ENCODE measurements at places on chromosomes 1 and 21. TPM values are rescaled to one million over a fixed set of nuclear protein-coding genes. Genes with fewer than 3 reads are reported as not detected.
A peak's percentile ranks its signal among the peaks of the same experiment; 100 is the strongest.

OR4F29 gene
- not detected for total RNA-seq

OPRD1 gene
- total RNA-seq = 0.17 TPM

NCF2 gene
- 26.0 TPM for total RNA-seq

DNA sequence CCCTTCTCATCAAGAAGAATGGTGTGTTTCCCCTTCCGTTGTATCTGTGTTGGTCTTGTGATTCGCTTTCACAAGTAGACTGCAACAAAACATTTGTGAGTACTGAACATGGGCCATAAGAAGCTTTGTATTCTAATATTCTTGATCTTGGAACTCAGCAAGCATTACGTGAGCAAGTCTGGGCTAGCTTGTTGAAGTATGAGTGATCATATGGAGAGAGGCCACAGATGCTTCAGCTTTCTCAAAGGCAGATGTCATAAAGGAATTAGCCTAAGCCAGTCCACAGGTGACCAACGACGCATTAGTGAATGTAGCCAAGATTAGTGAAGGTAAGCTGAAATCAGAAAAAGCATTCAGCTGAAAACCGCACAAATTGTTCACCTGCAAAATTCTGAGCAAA is 609.6 kb upstream of the NEGR1 start:
- DNase-seq = no peak

GRCh38 chr21:34889676-34890469 is 159.2 kb downstream of the RUNX1 start:
- DNase-seq = peak; percentile 91

DNA sequence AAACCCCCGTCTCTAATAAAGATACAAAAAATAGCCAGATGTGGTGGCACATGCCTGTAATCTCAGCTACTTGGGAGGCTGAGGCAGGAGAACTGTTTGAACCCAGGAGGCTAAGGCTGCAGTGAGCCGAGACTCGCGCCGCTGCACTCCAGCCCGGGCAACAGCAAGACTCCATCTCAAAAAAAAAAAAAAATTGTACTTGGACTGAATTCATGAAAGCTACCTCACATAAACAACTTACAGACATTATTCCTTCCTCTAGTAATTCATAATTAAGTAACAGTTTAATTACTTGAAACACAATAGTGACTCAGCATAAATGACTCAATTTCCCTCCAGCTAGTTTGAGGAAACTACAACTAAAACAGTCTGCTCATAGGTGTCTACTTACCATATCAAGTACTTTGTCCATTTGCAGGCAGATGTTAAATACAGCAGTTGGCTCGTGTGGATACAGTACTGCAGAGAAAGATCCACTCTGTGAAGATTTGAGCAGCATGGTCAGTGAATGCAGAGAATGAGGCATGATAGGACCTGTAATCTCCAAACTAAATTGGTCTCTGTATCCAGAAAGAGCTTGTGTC is 9.4 kb downstream of the DONSON start:
- DNase-seq = no peak

GRCh38 chr1:54681358-54681757 is 34.3 kb upstream of the TTC4 start:
- DNase-seq = no peak

DNA sequence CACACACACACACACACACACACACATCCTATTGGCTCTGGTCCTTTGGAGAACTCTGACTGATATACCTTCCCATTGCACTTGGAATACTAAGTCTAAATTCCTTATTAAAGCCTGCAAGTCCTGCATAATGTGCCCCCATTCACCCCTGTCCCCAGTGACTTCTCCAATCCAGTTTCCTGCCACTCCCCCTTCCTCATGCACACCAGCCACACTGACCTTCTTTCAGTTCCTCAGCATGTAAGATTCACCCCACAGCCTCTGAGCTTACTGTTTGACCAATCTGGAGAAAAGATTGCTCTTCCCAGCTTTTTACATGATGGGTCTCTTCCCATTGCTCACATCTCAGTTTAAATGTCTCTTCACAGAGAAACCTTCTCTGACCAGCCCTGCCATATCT is 146.6 kb downstream of the TBX15 start:
- DNase-seq = no peak

- no peak for DNase-seq
These were observed 507.8 kb upstream of the USP24 start for GRCh38 chr1:55723001-55723400.

DNA sequence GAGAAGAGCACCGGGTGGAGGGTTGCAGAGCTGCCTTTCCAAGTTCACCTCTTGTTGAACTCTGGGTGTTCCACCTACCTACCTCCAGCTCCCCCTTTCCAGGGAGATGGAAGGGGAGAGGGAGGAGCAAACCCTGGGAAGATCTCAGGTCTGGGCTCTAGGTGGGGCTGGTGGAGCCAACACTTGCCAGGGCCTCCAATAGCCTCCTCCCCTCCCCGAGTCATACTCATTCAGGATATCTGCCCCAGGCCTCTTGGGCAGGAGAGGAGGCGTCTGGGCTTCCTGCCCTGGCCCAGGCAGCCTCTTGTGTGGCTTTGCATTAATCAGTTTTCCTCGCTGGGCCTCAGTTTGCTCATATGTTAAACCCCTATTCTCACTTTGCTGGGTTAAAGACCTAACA is 13.4 kb downstream of the RAP1GAP start:
- DNase-seq = no peak

GRCh38 chr1:18641005-18641941 is 10.6 kb downstream of the PAX7 start:
- no peak for DNase-seq

- DNase-seq = no peak
These were observed 9.7 kb downstream of the DESI2 start for GRCh38 chr1:244662599-244662998.

DNA sequence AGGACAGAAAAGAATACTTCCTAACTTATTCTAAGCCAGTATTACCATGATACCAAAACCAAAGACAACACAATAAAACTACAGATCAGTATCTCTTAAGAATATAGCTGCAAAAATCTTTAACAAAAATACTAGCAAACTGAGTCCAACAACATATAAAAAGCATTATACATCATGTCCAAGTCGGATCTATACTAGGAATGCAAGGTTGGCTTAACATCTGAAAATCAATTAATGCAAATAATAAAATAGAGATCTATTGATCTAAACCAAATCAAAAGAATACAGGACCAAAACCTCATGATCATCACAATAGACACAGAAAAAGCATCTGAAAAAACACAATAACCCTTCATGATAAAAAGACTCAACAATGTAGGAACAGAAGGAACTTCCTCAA is 18.9 kb downstream of the TAF1A start:
- no peak for DNase-seq

- DNase-seq = no peak
These were observed 92.8 kb downstream of the CD247 start for GRCh38 chr1:167425482-167425881.

- no peak for DNase-seq
These were observed 26.4 kb downstream of the LHX4 start for GRCh38 chr1:180256341-180257027.

GRCh38 chr1:12113433-12114339 is 50.6 kb downstream of the TNFRSF8 start:
- DNase-seq = no peak

GRCh38 chr1:119912963-119913362 is 16.6 kb upstream of the ADAM30 start:
- DNase-seq = peak; percentile 17

GRCh38 chr1:110003747-110004428 is 19.3 kb downstream of the AHCYL1 start:
- no peak for DNase-seq

DNA sequence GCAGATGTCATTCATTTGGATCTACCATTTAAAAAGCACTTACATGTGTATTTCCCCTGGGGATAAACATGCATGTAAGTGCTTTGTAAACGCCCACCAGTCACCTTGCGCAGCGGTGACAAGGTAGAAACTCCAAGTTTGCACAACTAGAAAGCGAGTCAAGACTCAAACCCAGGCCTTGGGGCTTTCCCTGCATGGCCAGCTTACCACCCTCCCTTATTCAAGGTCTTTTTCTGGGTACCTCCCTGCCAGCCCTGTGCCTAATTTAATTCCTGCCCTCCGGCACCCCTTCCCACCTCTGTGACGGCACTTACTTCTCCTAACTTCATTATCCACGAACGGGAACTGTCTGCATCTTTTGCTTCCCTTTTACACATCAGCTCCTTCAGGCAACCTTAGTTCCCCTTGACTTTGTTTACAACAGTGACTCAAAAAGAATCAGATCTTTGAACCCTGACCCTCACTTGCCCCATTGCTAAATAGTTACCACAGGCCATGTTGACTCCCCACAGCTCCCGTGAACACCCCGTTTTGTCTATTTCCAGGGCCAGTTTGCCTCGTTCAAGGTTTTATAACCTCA is 138.3 kb upstream of the ETS2 start:
- DNase-seq = no peak

- no peak for DNase-seq
These were observed 46.0 kb downstream of the NKAIN1 start for GRCh38 chr1:31193729-31194128.

GRCh38 chr1:31371121-31371959 is 1.5 kb downstream of the FABP3 start:
- DNase-seq = no peak

DNA sequence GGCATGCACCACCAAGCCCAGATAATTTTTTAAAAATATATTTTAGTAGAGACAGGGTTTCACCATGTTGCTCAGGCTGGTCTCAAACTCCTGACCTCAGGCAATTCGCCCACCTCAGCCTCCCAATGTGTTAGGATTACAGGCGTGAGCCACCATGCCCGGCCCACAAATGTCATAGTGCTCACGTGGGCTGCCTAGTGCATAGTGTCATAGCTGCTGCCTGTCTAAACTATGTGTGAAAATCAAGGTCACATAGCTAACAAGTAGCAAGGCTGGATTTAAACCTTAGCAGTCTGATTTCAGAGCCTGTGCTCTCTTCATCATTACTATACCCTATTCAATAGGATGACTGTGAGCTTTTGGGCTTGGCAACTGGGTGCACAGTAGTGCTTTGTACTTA is 10.3 kb downstream of the C1orf141 start:
- DNase-seq = no peak

DNA sequence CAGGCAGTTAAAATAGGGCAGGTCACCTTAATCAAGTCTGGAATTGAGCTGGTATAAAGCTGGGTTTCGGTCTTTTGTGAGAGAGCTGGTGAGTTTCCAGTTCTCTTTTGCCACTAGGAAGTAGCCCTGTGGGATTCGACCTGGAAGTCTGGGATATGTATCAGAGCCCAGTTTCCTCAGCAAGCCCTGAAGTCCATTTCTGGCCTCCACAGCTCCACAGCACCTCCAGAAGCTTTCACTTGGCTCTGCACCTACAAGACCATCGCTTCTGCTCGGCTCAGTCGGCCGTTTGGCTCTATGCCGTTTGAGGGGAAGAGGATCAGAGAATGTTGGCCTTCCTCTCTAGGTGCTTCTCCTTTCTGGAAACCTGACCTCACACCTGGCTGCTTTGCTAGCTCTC is 148.0 kb downstream of the GALNT2 start:
- DNase-seq = no peak

- no peak for DNase-seq
These were observed 25.1 kb upstream of the CSF1 start for GRCh38 chr1:109885589-109885988.
